Bone marrow (tissue), 2 donors: ENCODE measurements at places on chromosomes 3 and 15.

- no peak for DNase-seq
Measured at GRCh38 chr3:178003756-178004155, 532.5 kb upstream of the KCNMB2 start.

GRCh38 chr3:12884790-12885582 lies 43.6 kb upstream of the RPL32 start:
- DNase-seq = no peak

DNA sequence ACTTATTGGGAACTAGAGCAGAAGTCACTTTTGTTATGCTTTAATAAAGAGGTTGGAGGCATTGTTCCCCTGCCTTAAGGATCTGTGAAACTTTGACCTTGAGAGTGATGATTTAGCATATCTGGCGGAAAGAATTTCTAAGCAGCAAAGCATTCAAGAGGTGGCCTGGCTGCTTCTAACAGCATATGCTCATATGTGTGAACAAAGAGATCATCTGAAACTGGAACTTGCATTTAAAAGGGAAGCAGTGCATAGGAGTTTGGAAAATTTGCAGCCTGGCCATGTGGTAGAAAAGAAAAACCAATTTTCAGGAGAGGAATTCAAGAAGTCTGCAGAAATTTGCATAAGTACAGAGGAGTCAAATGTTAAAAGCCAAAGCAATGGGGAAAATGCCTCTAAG lies 56.4 kb upstream of the GOLIM4 start:
- no peak for DNase-seq

DNA sequence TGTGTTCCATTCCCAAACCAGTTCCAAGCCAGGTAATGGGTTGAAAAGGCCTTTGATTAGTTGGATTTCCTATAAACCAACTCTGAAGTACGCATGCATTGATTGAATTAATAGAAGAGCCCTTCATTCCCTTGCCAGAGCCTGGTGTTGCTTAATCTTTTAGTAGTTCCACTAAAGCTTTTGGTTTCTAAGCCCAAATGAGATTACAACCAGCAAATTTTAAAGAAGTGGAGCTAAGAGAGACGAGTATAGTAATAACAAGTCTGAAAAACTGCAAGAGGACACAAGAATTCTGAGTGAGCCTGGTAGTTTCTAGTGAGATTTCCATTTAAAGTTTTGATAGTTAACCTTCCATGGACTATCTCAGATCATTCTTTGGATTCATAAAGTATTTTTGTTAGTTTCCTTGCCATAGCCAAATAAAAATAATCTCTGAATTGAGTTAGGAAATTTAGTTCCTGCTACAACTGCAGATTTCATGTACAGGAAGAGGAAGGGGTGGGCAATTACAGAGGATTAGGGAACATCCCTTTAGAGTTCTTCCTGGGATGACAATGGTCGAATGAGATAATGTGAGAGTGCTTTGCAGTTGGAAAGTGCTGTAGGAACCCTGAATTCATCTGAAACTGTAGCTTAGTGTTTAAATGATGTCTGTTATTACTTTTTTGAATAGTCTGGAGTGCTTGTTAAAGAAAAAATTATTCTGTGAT lies 136.8 kb downstream of the FNDC3B start:
- DNase-seq = no peak

- no peak for DNase-seq
Measured at GRCh38 chr3:55158345-55158744, 230.5 kb upstream of the LRTM1 start.

DNA sequence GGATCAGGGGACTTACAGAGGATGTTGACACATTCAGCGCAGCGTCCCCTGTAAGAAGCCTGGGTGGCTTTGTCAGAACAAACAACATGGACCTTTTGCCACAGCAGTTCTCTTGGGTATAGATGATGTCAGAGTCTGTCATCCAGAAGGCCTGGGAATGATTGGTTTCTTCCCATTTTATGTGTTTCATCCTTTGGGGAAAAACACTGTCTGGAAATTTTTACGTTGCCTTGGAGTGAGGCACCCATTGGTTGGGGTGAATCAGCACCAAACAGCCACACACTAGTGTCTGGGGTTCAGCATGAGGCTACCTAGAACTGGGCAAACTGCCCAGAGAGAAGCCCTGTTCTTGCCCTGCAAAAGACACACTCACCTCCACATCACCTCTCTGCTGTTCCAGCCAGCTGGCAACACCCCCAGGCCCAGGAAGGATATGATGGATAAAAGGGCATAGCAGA lies 123.0 kb downstream of the FAM43A start:
- no peak for DNase-seq

- DNase-seq = no peak
Measured at GRCh38 chr15:52427804-52428203, 100.9 kb downstream of the MYO5A start.

- no peak for DNase-seq
Measured at GRCh38 chr3:73074781-73075180, 13.3 kb downstream of the EBLN2 start.

DNA sequence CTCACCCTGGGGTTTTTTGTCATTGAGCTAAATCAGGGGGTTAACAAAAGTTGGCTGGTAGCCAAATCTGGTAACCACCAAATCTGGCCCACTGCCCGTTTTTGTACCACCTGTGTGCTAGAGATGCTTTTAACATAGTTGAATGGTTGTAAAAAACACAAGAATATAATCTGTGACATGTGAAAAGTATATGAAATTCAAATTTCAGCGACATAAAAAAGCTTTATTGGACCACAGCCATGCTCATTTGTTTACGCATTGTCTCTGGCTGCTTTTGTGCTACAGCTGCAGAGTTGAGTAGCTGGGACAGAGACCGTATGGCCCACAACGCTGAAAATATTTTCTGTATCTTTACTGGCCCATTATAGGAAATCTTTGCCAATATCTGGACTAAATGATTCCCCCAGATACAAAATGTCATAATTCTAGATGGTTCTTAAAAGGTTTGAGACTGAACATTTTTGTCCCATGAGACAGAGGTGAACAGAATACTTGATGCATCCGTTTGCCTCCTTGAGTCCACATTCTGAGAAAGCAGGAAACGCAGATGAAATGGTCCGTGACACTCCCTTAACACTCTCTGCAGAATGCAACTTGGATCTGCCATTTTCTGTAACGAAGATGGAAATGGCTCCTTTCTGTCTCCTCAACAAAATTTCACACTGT lies 120.9 kb upstream of the PDZRN3 start:
- DNase-seq = no peak

DNA sequence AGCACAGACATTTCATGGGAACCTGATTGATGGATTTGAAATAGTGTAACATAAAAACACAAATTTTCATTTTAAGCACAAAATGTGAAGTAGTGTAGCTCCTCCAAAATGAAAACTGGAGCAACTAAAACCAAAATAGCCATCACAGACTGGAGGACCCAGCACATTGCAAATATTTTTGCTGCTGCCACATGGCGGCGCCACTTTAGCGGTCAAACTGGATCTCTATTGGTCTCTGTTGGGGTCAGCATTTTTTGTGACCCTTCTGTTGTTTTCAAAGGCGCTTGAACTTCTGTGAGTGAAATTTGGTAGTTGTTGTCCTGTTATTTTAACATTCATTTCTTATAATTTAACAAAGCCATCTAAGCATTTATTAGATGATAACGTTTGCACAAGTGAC lies 259.9 kb downstream of the IL20RB start:
- no peak for DNase-seq

DNA sequence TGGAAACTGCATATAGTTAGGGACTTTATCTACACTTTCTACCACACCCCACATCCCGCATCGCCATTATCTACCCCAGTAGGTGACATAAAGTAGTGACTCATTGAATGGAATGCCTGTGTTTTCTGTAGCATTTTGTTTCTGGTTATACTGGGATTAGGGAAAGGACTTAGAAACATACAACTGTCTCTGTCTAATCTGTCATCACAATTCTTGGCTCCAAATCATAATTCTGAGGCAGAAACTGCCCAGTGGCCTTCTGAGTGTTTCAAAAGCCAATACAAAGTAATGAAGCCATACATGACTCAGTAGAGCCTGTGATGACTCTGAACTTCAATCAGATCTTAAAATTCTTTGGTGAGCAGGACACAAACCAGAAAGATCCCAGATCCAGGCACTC lies 115.7 kb upstream of the CHRM5 start:
- no peak for DNase-seq

- no peak for DNase-seq
Measured at GRCh38 chr3:141802316-141803077, 39.3 kb downstream of the GRK7 start.

GRCh38 chr15:84813931-84814330 lies 3.2 kb upstream of the ALPK3 start:
- DNase-seq = no peak

GRCh38 chr15:82093774-82094211 lies 48.0 kb upstream of the MEX3B start:
- no peak for DNase-seq

DNA sequence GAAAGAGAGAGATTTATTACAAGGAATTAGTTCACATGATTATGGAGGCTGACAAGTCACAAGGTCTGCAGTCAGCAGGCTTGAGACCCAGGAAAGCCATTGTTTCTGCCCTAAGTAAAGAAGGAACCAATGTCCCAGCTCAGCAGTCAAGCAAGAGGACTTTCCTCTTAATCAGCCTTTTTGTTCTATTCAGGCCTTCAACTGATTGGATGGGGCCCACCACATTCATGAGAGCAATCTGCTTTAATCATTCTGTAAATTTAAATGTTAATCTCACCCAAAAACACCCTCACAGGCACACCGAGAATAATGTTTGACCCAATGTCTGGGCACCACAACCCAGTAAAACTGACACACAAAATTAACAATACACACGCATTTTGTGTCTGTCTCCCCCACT lies 64.3 kb downstream of the TRIM42 start:
- DNase-seq = no peak

DNA sequence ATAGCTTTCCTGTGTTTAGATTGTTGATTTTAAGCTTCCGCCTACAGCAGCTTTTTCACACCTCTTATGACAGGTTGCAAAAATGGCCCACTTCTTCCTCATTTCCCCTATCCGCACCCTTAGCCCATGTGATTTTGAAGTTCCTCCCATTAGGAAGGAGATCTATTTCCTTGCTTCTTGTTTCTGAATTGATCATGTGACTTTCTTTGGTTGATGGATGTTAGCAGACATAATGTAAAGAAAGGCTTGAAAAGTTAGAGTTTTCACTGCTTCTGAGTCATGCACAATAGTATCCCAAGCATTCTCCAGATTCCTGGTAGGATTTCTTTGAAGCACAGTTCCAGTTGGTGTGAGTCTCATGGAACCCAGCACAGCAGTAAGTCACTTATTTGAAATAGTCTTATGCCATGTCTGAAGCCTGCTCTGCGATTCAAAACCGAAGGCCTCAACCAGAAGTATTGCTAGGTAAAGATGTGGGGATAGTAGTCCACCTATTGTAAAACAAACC lies 76.6 kb downstream of the EDEM1 start:
- no peak for DNase-seq

DNA sequence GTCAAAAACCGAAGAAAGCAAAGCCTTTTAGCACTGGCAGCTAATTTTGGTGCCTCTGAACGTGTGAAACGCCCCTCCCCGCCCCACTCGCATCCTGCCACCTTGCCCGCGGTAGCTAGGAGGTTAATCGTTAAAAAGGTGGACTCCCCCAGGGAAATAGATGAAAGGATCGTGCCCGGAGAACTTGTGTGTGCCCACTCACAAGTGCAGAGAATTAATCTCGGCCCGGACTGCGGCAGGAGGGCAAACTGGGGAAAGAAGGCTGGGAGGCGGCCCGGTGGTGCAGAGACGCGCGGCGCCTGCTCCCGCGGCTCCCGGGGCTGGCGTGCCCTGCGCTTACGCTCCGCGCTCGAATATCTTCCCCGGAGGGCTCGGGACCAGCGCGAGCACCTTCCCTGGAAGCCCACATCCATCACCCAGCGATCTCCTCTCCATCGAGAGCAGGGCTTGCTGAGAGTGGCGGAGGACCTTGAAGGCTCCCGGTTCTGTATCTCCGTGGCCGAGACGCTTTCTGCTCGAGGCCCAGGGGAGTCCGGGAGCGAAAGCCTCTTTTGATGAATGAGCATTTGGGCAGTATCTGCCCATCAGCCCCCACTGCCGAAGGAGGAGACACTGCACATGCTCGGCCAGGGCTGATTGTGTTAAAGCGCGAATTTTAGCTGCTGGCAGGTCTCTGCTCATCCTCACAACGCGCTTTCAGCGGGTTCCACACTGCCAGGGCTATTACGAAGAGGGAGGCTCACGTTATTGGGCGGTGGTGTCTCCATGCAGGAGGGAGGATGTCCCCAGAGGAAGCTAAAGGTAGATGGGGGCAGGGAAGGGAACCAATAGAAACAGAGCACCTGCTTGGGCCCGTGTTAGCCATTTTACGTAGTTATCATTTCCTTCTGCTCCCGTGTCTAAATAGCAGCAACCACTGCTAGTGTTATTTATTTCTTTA lies 1.3 kb upstream of the SPTSSB start:
- DNase-seq = no peak

- no peak for DNase-seq
Measured at GRCh38 chr15:99423186-99424130, 142.3 kb upstream of the MEF2A start.

DNA sequence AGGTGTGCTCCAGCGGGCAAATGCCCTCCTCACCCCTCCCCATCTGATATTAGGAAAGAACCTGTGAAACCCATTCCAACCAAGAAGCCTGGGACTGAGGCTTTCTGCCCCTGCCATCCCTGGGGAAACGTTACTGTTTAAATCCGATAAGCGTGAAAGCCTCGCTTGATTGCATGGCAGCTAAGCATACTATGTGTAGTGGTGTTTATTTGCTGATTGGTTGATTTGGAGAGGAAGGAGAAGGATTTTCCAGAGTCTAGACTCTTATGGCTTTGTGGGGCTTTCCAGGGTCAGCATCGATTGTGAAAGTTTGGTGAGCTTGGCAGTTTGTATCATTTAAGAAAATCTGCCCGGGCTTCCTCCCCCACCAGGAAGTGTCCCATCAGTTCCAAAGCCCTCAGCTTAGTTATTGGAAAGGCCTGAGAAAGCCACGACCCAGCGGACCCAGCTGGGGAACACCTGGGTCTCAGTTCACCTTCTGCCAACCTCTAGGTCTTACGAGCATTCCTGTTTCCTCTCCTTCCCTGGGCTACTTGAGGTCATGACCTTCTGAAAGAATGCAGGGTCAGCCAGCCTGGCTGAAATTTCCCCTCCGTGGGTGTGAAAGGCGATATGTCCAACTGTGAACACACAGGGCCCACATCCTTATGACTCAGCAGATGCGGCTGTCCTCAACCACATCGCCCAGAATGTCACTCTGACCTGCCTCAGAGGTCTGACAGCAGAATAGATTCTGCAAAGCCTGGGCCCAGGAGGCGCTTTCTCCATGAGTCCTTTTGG lies 62.8 kb upstream of the HERC1 start:
- peak; percentile 53 for DNase-seq

GRCh38 chr3:158831861-158832260 lies 30.0 kb downstream of the MFSD1 start:
- DNase-seq = no peak

- DNase-seq = no peak
Measured at GRCh38 chr15:26298010-26298658, 435.0 kb upstream of the ATP10A start.

DNA sequence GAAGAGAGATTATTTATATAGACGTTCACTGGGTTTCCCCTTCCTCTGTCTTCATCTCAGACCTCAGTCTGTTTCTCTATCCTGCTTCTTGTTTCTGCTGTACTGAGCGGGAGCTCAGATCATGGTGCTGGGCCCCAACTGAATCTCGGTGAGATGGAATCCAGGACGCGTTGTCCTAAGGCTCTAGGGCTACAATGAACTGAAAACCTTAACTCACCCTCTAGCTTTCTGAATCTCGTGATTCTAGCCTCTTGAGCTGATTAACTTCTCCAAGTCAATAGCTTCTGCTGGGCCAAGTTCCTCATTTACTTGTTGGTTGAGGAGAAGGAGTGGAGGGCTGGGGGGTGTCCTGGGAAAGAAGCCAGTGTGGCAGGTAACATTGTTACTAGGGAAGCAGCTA lies 32.7 kb upstream of the MAP3K13 start:
- DNase-seq = peak; percentile 6

GRCh38 chr3:198081421-198081844 lies 121.4 kb downstream of the LMLN start:
- no peak for DNase-seq
